ENCODE measurements at places on chromosomes 12 and 14.

GRCh38 chr12:79933532-79934264, 1.2 kb downstream of the PPP1R12A start:
- no peak for DNase-seq

DNA sequence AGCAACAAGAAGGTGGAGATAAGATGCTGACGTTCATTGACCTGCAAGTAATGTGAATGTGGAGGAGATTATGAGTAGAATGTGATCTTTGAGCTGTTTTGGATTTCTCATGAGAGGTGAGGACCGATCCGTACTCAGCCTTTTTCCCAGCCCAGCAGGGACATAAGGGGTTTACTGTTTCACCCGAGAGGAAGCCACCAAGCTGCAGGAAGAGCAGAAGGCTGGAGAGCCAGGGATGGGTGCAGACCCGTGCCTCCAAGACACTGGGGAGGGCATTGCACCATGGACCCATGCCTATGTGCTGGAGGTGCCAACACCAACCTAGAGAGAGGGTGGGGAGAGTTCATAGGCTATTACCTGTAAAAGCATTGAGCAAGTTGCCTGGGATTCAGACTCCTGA, 206.0 kb upstream of the DIO3 start:
- no peak for DNase-seq

- no peak for DNase-seq
Measured at GRCh38 chr12:121580959-121581685, at the start of gene KDM2B. Gene KDM2B, minus strand, starts transcription at chr12:121581023. Its CDS starts 112 bp downstream, at chr12:121580911.

GRCh38 chr12:59093073-59093772, 172.9 kb upstream of the LRIG3 start:
- no peak for DNase-seq

GRCh38 chr14:102654298-102654697, 61.8 kb downstream of the RCOR1 start:
- no peak for DNase-seq

GRCh38 chr12:1880153-1880845, 38.2 kb downstream of the CACNA2D4 start:
- DNase-seq, result no peak

DNA sequence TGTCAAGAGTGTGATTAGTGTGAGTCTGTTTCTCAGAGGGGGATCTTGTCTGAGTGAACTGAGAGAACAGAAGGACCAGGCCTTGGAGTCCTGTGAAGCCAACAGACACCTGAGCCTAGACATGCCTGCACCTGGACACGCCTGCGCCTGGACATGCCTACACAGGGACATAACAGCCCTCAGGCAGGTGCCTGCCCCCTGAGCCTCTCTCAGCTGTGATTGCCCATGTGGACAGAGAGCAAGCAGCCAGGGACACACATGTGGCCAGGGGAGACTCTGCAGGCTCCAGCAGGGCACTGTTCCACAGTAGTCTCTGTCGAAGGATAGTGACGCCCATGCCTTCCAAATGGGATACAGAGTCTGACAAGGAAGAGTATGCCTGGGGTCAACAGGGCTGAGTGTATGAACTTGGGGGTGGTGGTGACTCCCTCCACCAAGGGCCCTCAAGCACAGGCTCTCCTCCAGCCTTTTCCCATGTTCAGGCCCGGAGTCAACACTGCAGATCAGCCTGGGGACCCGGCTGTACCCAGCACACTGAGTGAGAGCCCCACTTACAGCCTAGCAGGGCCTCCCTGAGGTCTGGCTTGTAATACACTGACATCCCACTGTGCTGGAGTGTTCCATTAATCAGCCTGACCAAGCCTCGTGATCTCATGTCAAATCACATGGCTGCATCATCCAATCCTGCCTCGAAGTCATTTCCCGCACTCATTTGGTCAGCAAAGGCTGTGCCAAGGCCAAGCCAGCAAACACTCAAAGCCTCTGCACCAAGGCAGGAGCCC, 173.0 kb downstream of the CALM1 start:
- DNase-seq, result no peak

DNA sequence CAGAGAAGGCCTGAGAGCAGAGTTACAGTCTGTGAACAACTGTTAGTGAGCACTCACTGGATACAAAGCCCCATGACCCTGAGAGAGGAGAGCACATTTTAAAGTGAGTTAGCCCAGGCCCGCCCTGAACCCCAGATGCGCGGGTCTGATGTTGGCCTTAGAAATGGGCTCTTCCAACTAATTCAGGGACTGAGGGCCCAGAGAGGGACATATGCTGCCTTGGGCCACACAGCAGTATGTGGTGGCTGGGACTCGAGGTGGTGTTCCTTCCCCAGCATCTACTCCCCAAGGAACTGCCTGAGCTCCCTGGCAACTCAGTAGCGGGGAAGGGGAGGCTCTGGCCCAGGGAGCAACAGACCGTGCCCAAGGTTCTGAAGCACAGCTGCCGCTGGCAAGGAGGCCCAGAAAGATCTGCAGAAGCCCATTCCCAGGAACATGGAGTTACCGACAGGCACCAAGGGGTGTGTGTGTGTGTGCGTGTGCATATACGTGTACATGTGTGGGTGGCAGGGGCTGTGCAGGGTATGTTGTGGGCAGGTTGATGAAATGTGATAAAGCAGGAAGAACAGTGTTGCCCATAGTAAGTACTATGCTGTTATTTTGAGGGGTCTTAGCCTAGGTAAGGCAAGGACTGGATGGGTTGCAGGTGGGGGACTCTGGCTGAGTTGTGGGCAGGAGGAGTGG, 40.5 kb downstream of the KRT80 start:
- no peak for DNase-seq

DNA sequence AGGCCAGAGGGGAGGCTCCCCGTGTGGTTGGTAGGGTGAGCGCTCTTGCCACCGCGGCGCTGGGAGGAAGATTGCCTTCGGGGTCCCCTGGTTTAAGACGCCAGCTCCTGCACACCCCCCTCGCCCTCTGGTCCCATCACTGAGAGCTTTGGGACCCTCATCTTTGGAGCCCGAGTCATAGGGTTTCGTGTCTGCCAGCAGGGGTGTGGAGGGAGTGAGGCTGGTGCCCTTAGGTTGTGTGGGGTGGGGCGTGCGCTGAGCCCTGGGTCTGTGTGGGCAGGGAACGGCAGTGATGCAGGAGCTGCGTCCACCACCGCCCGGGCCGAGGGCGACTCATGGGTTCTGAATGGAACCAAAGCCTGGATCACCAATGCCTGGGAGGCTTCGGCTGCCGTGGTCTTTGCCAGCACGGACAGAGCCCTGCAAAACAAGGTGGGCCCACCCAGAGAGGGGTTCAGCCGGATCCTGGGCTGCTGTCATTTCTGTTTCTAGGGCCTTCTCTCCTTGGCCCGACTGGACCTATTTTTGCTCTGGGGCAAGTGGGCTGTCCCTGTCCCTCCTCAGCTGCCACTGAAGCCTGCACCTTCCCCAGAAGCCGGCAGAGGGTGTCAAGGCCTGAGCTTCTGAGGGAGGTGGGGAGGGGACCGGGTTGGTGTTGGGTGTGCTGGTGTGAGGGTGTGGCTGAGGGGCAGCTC, 12.1 kb downstream of the ACADS start:
- no peak for DNase-seq

All from HuH-7.5 (cell line).